Adrenal gland (tissue), 19 donors: ENCODE measurements at places on chromosomes 11 and 22. TPM values are rescaled to one million over a fixed set of nuclear protein-coding genes. Genes with fewer than 3 reads are reported as not detected.
A peak's percentile ranks its signal among the peaks of the same experiment; 100 is the strongest.

MRGPRX4 gene
- not detected for total RNA-seq

PHLDA2 gene
- not detected for total RNA-seq

DNA sequence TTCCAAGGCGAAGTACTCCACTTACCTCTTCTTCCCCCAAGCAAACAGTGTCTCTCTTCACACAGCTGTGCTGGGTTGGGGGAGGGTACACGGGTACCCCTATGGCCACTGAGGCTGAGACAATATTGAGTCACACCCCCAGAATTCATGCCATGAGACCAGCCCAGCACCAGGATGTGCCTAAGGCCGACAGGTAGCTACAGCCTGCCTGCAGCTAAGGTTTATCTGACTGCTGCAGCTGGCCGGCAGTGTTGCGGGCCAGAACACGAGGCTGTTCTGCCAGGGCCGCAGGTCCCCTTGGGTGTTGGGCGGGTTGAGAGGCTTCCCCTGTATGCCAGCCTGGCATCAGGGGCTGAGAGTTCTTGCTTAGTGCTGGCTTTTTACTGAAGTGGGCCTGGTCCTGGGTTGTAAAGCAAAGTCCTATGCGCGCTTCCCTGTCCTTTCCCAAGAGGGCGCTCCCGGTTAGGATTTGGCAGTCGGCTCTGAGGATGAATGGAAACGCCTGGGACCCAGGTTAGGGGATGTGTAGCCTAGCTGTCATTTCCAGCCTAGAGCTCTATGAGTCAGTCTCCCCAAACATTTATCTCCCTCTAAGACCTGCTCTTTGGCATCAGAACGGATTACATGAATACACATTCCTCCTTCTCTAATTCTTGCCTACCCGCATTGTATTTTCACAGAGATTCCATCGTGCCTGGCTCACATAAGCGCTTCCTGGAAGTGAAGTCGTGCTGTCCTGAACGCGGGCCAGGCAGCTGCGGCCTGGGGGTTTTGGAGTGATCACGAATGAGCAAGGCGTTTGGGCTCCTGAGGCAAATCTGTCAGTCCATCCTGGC lies 7.1 kb downstream of the USP18 start:
- no peaks in the 10 kb centered on the region for H3K27me3 ChIP-seq
- no peaks in the 10 kb centered on the region for H3K4me1 ChIP-seq
- no peak overlapping the region for H3K27ac ChIP-seq

DNA sequence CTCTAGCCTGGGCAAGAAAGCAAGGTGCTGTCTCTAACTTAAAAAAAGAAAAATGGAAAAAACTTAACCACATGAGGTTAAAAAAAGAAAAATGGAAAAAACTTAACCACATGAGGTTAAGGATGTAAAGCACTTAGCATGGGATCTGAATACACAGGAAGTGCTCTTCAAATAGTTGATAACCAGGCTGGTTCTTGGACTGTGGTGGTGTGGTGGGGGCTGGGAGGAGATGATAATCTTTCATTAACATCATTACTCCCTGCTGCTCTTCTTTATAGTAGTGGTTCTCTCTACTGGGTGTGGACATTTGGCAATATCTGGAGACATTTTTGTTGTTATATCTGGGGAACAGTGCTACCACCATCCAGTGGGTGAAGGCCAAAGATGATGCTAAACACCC lies 88.4 kb downstream of the TTC17 start:
- no peak overlapping the region for H3K27ac ChIP-seq
- H3K4me1 ChIP-seq = no peaks in the 10 kb centered on the region
- no peaks in the 10 kb centered on the region for H3K27me3 ChIP-seq
- no peak for DNase-seq

DNA sequence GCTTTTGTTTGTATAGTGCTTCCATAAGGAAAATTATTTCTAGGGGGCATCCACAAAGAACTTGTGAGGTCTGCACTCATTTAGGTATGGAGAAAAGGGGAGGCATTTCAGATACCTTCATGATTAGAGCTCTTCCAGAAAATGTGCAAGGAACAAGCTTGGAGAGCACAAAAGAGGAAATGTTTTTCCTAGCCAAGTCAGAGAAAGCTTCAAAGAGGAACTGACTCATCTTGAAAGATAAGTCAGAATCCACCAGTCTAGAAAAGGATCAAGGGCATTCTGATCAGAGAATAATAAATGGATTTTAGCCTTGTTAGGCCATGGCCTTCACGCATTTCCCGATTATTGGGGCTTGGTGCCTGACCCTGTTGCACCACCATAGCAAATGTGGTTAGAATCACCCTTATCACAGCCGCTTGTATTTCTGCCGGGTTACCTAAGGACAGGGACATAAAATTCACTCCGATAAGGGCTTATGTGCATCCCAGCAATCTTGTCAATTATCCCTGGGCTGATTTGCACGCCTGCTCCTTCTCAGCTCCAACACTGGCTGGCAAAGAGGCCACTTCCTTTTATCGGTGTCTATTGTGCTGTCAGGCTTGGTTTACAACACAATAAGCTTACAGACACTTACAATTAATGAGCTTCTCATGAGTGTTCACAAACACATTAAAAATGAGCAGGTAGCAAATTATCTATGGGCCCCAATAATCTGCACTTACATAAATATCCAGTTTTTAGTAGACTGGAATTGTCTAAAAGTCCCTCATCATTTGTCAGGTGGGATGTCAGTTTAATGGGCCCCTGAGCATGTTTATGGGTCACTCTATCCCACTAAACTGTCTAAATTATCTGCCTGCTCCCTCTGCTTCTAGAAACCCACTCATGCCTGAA lies 613.5 kb downstream of the SOX6 start:
- H3K4me1 ChIP-seq = no peaks in the 10 kb centered on the region
- H3K4me3 ChIP-seq = no peak overlapping the region
- no peak overlapping the region for H3K27ac ChIP-seq
- H3K27me3 ChIP-seq = no peaks in the 10 kb centered on the region

C22orf15 gene
- total RNA-seq = 0.26 TPM

DNA sequence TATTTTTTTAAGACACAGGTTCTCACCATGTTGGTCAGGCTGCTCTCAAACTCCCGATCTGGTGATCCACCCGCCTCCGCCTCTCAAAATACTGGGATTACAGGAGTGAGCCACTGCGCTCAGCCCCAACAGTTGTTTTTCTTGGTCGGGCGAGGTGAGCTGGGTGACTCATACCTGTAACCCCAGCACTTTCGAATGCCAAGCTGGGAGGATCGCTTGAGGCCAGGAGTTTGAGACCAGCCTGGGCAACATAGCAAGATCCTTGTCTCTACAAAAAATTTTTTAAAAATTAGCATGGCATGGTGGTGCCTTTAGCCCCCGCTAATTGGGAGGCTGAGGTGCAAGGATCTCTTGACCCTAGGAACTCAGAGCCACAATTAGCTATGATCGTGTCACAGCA lies 7.0 kb upstream of the NF2 start:
- H3K36me3 ChIP-seq = no peaks in the 10 kb centered on the region
- no peak overlapping the region for H3K4me3 ChIP-seq
- no peaks in the 10 kb centered on the region for H3K27me3 ChIP-seq
- DNase-seq = no peak
- H3K4me1 ChIP-seq = no peaks in the 10 kb centered on the region
- H3K27ac ChIP-seq = no peak overlapping the region

DNA sequence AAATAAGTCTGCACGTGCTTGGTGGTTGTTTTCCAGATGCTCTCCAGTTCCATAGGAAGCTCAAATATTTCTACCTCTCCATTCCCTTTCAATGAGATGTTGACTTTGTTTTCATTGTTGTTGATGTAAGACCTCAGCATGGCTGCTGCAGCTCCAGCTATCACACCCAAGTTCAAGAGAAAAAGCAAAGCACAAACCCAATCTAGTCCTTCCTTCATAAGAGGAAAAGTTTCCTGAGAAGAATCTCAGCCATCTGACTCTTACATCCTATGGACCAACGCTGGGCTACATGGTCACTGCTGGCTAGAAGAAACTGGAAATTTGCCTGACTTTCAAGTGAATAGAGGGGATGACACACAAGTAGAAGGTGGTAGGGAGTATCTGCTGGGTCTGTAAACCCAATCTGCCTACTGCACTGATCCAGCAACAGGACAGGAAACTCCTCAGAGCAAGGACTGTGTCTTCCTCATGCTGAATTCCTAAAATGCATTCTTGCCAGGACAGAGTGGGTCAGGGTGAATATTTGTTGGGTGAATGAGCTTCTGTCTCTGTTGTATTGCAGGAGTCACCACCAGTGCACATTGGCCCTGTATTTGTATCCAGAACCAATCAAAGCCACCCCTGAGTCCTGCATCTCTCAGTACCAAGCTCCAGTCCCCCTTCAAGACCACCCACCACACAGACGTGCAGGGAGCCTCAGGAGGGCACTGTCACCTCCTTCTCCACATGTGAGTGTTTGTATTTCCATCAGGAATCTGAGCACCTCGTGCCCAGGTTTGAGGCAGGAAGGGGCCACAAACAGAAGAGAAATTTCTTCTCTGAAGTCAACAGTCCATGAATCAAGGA lies 118.0 kb upstream of the IGLL5 start:
- no peaks in the 10 kb centered on the region for H3K36me3 ChIP-seq
- no peaks in the 10 kb centered on the region for H3K27me3 ChIP-seq
- H3K27ac ChIP-seq = no peak overlapping the region
- H3K4me3 ChIP-seq = no peak overlapping the region

GRCh38 chr11:1773131-1773993 lies 9.6 kb upstream of the CTSD start:
- peak; percentile 37 for DNase-seq
- no peaks in the 10 kb centered on the region for H3K36me3 ChIP-seq
- no peak overlapping the region for H3K4me3 ChIP-seq
- H3K27ac ChIP-seq = no peak overlapping the region
- H3K4me1 ChIP-seq = peaks cover 18% of the 10 kb centered on the region
